ENCODE measurements at places on chromosomes 7 and 10. TPM values are rescaled to one million over a fixed set of nuclear protein-coding genes. Genes with fewer than 3 reads are reported as not detected.

NEBL gene
- 29.3 TPM for total RNA-seq

PRSS37 gene
- not detected for total RNA-seq

SLC35B4 gene
- 5.7 TPM for total RNA-seq

MKX gene
- 4.0 TPM for total RNA-seq

IDI2 gene
- not detected for total RNA-seq

BTBD16 gene
- total RNA-seq: 1.3 TPM

AGAP5 gene
- 5.4 TPM for total RNA-seq

GIMAP2 gene
- 7.3 TPM for total RNA-seq

TMEM26 gene
- total RNA-seq: 5.1 TPM

VAX1 gene
- not detected for total RNA-seq

TSPAN12 gene
- total RNA-seq: 8.4 TPM

DNA sequence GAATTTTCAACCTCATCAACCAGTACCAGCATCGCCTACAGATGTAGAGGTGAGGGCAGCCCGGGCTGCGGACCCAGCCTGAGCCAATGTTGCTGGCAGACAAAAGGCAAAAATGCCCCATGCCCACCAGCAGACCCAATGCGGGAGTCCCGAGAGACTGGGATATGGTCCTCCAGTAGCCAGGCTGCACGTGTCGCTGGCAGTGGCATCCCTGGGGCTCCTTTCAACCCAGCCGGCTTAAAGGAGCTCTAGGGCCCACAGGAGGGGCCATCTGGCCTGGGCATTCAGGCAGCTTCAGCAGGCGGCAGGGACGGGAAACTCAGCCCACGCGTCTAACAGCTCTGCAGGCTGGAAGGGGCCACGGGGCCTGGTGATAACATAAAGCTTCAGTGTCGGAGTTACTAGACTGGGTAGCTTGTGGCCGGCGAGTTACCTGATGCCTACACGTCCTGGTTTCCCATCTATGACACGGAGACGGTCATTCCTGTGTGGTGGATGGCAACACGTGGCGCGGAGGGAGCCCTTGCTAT lies 70.7 kb downstream of the PROSER2 start:
- DNase-seq: no peak

GRCh38 chr7:13197501-13197900 lies 510.1 kb downstream of the ARL4A start:
- DNase-seq: no peak

DNA sequence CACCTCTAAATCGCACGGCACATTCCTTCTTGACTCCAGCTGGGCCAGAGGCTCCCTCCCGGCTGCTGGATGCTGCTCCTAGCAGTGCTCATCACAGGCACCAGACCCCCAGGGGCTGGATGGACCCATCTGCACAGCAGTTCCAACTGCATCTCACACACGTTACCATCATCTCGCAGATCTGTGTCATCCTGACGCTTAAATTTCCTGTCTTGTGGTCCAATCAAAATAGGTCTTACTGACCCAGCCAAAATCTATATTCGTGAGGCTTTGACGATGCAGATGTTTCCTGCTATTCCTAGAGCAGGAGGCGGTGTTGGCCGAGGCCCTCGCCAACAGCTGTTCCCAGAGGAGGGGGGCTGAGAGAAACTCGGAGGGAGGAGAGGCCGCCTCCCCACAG lies 108.0 kb downstream of the MKI67 start:
- DNase-seq: peak; percentile 93

DNA sequence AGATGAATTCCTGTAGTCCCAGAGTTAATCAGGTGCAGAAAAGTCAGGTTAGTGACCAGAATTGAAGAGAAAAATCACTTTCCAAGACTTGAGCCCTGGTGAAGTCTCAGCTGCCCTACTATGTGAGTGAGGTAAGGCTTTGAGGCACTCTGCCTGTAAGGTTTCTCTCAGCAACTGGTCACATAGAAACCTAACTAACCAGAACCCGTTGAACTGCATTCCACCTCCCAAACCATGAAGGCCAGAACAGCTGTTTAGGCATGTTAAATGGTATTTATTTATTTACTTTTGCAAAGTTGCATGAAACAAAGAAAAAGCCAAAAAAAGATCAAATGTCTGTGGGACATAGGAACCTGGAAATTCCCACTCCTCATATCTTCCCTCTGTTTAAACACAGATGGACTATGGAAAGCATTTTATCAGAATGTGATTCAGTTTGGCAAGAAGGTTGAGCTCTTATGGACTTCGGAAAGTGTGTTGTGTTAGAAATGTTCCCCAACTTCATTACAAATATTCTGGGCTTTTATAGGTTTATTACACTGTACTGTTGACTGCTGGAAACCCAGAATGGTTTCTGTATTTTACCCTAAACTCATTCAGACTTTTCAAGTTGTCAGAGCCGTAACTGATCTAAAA lies 12.8 kb upstream of the GPR85 start:
- DNase-seq: no peak

GRCh38 chr7:369476-370258 lies 79.7 kb downstream of the FOXL3 start:
- no peak for DNase-seq

DNA sequence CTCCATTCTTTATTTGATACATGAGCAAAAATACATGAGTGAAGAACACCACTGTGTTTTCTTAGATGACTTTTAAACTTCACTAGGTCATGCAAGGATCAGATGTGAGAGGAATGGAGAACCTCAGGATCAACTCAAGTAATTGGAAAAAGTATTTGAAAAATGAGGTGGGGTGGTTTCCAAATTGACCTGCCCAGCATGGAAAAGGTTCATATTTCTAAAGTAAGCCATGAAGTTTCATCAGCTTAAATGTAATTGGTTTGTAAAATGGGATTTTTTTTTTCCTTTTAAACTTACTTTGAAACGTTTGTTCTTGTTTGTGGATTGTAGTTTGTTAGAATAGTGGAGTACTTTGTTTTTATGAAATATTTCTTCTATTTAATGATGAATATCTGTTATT lies 134.8 kb downstream of the MLLT10 start:
- no peak for DNase-seq

GRCh38 chr10:114188900-114189299 lies 9.7 kb downstream of the TDRD1 start:
- no peak for DNase-seq

DNA sequence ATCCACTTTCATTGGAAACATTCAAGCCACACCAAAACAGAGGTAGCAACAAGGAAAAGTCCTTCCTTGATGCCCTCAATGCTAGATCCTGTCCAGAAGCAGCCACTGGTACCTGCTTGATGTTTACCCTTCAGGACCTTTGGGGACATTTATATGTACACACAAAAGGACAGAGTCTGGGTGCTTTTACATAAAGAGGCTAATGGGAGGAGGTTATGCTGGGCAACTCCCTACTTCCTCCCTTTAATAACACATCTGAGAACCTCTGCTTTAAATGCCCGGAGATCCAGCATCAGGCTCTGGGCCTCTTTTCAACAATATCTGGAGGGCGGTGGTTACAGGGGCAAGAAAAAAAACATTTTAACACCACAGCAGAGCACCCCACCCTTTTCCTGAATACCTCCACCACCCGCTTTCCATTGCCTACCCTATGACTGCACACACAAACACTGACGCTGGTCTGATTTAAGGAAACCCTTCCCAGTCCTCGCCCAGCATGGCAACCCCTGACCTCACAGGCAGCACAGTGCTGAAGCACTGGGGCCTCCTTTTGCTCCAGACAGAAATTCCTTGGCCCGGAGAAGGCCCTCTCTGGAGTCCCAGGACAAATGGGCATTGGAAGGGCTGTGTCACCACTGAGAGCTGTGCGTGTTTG lies 39.3 kb upstream of the DUSP5 start:
- no peak for DNase-seq

GRCh38 chr7:89731751-89732445 lies 422.4 kb upstream of the STEAP1 start:
- no peak for DNase-seq

DNA sequence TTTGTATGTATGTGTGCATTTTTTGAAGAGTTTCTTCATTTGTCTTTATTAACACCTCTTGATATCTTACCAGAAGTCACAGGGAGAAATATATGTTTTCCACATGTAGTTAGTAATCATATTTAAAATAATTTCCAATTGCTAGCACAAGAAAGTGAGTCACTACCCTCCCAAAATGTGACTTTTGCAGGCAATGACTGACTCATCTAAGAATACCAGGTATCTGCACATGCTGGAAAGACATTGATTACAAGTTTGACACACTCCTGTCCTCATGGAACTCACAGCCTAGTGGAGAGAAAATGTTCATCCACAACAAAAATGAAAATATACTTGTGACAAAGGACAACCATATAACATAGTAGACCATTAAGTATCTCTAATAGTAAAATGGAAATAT lies 82.9 kb downstream of the SEMA3D start:
- DNase-seq: no peak

DNA sequence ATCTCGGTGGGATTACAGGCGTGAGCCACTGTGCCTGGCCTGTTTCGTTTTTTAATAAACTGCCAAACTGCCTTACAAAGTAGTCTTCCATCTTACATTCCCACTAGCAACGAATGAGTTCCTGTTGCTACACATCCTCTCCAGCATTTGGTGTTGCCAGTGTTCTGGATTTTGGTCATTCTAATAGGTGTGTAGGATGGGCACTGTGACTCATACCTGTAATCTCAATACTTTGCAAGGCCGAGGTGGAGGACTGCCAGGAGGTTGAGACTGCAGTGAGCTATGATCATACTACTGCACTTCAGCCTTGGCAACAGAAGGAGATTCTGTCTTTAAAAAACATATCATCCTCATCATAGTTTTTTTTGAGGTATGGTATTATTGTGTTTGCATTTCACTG lies 21.4 kb upstream of the RSBN1L start:
- no peak for DNase-seq

DNA sequence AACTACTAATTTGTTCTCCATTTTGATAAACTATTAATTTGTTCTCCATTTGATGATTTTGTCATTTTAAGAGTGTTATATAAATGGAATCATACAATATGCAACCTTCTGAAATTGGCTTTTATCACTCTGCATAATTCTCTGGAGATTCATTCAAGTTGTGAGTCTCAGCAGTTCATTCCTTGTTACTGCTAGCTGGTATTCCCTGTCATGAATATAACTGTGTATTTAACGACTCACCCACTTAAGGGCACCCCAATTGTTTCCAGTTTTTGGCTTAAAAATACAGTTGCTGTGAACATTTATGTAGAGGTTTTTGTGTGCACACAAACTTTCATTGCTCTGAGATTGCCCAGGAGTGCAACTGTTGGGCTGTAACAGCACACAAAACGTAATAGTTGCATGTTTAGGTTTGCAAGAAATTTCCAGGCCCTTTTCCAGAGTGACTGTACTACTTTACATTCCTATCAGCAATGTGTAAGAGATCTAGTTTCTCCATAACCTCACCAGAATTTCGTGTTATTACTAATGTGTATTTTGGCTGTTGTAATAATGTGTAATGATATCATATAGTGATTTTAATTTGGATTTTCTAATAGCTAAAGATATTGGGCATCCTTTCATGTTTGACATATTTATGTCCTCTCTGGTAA lies 153.2 kb upstream of the ADCY1 start:
- peak; percentile 94 for DNase-seq

DNA sequence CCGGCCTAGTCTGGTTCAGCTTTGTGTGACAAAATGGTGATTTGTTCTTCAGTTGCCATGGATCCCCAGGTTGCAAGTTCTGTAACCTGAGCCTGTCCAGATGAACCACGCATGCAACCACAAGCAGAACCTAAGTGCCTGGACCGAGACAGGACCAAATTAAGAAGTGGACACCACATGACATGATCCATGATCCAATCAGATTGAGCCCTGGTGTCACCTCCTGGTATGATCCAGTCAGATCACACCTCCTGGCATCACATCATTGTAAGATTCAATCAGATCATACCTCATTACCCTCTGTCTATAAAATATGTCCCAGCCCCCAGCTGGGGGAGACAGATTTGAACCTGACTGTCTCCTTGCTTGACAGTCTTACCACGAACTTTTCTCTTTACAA lies 70.0 kb downstream of the MALSU1 start:
- no peak for DNase-seq

- DNase-seq: no peak
Measured at GRCh38 chr7:78055599-78055998, 257.0 kb downstream of the PHTF2 start.

DNA sequence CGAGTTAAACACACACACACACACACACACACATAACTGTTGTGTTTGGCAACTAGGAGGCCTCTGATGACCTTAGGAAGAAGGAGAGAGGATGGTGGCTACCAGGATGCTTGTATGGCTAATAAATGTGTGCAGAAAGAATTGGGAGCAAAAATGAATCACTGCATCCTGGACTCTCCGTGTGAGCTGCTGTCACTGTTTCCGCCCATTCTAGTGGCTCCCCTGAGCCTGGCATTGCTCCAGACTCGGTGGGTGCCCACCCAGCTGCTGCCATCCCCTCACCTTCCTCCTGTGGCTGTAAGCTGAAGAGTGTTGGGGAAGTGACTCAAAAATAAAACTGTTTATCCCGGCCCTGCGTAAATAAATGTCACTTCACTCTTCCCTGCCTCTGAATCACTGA lies 149.5 kb upstream of the MINDY3 start:
- DNase-seq: no peak

- DNase-seq: no peak
Measured at GRCh38 chr7:88184848-88185304, 35.0 kb downstream of the SRI start.

All from skin of body (tissue), 3 donors.